Bronchial epithelial cell (primary cell): ENCODE measurements at places on chromosomes 1 and 21. TPM values are rescaled to one million over a fixed set of nuclear protein-coding genes. Genes with fewer than 3 reads are reported as not detected.
A peak's percentile ranks its signal among the peaks of the same experiment; 100 is the strongest.

KRTAP12-2 gene
- not detected in 2 replicates for total RNA-seq

SELL gene
- not detected in 2 replicates for total RNA-seq

C2CD2 gene
- total RNA-seq: 6.6 and 16.6 TPM in 2 replicates

TAF1A gene
- 11.6 and 14.5 TPM in 2 replicates for total RNA-seq

- DNase-seq: peak; percentile 74
These were observed 59.9 kb upstream of the ZSWIM5 start for GRCh38 chr1:45266151-45266801.

DNA sequence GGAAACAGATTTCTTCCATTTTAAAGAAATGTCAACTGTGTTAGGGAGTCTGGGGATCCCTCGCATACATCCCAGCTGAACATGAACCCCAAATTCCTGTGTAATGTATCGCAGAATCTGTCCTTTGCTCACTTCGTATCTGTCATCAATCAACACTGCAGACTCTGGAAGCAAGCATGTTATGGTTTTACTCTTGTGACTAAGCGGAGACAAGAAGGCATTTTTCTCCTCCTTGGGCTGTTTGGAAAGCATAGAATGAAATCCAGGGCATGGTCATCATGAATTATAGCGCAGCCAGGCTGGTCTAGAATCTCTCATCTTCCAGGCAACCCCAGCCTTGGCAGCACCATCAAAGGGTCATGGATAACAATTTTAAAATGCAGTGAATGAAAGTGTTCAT, 290.2 kb downstream of the KIF26B start:
- DNase-seq: no peak

DNA sequence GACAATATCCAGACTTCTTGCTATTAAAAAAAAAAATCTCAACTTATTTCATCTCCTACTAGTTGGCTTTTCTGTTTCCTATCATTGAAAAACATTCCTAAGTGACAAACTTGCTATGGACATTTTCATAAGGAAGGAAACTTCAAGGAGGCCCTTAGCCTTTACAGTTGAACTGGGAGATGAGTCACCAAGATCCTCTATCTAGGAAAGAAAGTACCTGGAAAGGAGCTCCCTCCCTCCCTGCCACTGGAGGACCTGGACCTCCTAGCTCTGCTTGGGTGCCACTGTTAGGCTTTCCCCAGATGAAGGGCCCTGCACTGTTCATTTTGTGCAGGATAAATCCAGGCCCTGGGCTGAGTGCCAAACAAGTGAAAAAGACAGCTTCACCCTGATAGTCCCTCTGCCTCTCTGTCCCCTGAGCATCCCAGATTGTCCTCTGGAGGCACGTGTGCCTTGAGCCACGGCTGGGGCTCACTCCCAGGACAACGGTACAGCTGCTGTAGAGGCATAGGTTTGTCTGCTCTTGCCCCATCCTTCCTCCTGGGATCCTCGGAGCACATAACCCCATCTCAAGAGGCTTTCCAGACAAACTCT, 40.2 kb upstream of the SOX13 start:
- peak; percentile 17 for DNase-seq
